Hematopoietic multipotent progenitor cell treated with erythropoietin and hydrocortisone succinate and interleukin-3 and kit ligand, for 17 days (in vitro differentiated cells): ENCODE measurements at places on chromosomes 3 and 15.

DNA sequence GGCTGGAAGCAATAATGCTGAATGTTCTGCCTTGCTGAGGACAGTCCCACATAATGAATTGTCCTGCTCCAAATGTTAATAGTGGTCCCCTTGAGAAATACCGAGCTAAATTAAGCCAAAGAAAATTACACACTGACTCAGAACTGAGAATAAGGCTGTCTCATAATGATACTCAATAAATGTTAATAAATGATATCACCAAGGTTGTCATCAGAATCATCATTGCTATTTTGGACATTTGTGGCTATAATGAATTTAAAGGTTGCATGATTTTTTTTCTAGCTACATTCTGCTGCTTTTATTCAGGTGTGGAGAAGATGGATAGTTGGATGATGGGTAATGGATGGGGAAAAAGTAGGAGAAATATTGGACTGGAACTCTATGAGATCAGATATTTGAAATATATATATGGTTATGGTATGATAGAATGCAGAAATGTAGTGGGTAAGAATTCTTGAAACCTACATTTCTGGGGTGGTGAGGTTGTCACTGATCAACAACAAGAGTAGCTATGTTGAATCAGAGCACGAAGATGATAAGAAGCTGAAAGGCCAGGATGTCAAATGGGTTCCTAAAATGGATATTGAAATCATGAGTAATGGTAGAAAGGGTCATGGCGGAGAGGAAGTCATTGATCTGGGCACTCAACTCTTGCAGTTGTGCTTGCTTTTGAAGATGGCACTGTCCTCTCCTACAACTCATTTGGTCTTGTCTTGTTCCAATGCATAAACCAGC is 12.8 kb downstream of the CHST2 start:
- DNase-seq, result no peak

DNA sequence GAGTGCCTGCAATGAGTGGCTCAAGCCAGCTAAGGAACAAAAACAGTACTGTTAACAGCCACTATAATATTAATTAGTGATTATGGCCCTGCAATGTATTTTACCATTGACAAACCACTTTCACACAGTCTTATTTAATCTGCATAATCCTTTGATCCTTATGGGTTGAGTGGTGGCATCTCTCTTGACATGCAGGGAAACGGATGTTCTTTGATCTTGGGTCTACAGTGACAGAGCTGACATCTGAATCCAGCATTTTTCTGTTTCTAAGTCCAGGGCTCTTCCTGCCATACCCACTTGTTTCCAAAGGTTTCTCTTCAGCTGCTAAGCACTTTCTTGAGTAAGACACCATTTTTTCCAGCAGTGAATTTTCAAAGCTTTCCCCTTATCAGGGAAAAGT is 277.7 kb upstream of the ROPN1 start:
- DNase-seq, result no peak

DNA sequence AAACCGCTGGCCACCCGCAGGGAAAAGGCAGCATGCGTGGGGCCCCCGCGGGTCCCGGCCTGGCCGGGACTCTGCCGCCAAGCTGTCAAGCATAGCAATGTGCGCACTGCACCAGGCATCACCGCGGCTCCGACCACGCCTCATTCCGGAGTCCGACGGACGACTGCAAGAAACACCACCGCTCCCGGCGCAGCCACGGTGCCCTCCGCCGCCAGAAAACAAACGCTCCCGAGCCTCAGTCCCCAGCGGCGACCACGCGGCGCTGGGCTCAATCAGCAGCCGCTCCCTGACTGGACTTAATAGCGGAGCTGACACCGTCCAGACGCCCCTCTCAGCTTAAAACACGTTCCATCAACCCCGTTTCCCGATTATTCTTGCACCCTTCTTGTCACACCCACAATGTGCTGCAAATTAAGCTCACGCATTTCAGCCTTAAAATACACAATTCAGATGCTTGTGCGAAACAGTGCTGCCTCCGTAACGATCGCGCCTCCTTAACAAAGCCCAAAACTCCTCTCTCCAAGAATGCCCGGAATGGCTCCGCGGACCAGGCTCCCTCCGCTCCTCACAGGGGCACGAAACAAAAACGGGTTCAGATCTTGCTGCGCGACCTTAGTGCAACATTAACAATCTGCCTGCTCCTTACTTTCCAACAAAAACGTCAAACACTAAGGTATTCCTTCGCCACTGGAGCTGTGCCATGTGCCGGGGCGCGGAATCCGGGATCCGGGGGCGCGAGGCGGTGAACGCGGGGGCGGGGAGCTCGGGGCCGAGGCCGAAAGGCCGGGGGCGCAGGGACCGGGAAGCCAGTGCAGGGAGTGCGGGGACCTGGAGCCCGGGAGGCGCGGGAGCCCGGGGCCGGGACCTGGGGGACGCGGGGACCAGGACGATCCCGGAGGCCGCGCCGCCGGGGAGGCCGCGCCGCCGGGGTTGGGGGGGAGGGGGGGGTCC is 655 bp downstream of the CYFIP1 start:
- DNase-seq, result no peak

GRCh38 chr15:95168152-95168551 is 936.8 kb downstream of the MCTP2 start:
- DNase-seq, result no peak
